ENCODE measurements at places on chromosomes 5 and 9.
A peak's percentile ranks its signal among the peaks of the same experiment; 100 is the strongest.

- no peak for DNase-seq
Observed at GRCh38 chr5:8686707-8687106, 817.8 kb downstream of the MTRR start.

GRCh38 chr5:91091471-91092234 is 291.5 kb downstream of the ARRDC3 start:
- peak; percentile 10 for DNase-seq

DNA sequence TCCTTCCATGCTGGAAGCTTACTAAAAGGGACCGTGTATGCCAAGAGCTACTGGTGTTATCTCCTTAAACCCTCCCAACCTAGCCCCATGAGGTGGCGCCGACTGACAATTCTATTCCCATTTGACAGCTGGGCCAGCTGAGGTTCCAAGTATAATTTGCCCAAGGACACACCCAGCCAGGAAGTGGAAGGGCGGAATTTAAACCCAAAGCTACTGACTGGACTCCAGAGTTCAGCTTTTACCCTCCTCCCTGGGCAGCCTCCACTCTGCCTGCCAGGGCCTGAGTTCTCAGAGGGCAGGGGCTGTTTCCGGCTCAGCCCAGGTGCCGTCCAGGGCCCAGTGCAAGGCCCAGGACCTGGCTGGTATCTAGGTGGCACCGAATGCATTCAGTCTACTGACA is 71.8 kb downstream of the C9orf50 start:
- DNase-seq, result no peak

GRCh38 chr9:34651321-34651720 is 664 bp upstream of the IL11RA start:
- DNase-seq, result no peak

DNA sequence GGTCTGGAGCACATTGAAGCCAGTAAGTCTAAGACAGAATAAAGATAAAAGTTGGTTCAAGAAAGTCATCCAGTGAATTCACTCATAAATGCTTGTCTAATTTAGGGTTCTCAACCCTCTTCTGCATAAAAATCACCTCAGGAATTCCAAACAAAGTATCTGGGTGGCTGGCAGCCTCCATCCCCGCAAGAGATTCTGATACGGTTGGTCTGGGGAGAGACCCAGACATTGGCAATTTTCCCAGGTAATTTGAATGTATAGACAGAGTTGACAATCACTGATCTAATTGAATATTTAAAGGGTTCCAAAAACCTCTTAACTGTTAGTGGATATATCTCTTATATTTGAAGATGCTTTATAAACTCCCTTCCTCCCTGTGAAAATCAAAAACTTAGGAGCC is 14.9 kb downstream of the ADAMTSL1 start:
- DNase-seq, result no peak

DNA sequence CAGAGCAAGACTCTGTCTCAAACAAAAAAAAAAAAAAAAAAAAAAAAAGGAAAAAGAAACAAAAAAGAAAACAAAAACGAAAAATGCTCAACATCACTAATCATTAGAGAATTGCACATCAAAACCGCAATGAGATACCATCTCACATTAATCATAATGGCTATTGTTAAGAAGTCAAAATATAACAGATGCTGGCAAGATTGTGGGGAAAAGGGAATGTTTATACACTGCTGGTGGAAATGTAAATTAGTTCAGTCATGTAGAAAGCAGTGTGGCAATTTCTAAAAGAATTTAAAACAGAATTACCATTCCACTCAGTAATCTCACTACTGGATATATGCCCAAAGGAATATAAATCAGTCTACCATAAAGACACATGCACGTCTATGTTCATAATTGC is 50.4 kb upstream of the PRR16 start:
- no peak for DNase-seq

DNA sequence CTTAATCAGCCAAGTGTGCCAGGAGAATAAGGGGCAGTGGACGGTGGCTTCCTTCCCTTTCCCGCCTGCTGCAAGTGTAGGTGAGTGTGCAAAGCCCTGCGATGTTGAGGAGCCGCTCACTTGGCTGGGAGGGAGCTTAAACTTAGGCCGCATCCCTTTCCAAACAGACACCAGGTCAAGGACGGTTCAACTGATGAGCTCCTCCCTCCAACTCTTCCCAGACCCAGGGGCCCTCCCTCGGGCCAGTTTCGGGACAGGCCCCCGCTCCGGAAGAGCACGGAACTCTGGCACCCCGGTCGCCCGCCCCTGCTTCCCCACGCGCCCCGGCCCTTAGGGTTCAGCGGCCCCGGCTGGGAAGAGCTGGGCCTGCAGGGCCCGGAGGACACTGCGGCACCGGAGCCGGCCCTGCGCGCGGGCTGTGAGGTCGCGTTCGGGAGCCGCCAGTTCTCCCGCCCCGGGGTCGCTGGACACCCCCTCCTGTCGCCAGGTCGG is 481 bp downstream of the MRPL36 start:
- DNase-seq, result no peak

DNA sequence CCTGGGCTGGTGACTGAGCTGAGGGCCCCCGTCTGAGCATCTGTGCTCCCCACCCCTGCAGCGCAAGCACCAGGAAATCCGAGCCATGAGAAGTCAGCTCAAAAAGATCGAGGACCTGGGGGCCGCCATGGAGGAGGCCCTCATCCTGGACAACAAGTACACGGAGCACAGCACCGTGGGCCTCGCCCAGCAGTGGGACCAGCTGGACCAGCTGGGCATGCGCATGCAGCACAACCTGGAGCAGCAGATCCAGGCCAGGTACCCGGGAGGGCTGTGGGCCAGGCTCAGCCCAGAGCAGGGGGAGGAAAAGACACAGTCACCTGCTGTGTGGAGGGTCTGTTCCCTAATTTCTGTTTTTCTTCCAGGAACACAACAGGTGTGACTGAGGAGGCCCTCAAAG is 24.6 kb downstream of the DYNC2I2 start:
- no peak for DNase-seq

GRCh38 chr9:18208166-18209059 is 265.5 kb upstream of the ADAMTSL1 start:
- DNase-seq, result peak; percentile 46

DNA sequence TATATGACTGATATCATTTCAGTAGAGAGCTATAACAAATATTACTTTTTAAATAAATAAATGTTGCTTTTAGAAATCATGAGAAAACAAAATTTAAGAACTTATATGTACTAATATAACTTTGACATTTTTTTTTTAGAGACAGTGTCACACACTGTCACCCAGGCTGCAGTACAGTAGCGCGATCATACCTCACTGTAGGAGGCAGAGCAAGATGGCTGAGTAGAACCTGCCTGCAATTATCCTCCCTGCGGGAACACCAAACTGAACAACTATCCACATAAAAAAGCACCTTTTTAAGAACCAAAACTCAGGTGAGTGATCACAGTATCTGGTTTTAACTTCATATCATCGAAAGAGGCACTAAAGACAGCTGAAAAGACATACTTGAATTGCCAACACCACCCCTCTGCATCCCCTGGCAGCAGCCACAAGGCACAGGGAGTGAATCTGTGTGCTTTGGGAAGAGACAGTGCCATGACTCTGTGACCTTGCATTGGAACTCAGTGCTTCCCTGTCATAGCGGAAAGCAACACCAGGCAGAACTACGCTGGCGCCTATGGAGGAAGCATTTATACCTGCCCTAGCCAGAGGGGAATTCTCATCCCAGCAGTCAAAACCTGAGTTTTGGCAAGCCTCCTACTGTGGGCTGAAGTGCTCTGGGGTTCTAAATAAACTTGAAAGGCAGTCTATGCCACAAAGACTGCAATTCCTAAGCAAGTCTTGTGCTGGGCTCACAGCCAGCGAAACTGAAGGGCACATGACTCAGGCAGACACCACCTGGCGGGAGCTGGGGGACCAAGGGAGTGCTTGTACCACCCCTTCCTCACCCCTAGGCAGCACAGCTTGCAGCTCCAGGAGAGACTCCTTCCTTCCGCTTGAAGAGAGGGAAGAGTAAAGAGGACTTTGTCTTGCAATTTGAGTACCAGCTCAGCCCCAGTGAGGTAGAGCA is 142.7 kb downstream of the FBXL17 start:
- no peak for DNase-seq

GRCh38 chr5:170105642-170106611 is at the start of gene FOXI1:
FOXI1 (plus strand) TSS chr5:170105897; CDS start chr5:170105958, 61 bp downstream.
- peak; percentile 2 for DNase-seq

- DNase-seq, result no peak
Observed at GRCh38 chr9:21028466-21028865, 3.0 kb downstream of the HACD4 start.

GRCh38 chr9:113298924-113299770 is 4.0 kb downstream of the RNF183 start:
- DNase-seq, result peak; percentile 11

DNA sequence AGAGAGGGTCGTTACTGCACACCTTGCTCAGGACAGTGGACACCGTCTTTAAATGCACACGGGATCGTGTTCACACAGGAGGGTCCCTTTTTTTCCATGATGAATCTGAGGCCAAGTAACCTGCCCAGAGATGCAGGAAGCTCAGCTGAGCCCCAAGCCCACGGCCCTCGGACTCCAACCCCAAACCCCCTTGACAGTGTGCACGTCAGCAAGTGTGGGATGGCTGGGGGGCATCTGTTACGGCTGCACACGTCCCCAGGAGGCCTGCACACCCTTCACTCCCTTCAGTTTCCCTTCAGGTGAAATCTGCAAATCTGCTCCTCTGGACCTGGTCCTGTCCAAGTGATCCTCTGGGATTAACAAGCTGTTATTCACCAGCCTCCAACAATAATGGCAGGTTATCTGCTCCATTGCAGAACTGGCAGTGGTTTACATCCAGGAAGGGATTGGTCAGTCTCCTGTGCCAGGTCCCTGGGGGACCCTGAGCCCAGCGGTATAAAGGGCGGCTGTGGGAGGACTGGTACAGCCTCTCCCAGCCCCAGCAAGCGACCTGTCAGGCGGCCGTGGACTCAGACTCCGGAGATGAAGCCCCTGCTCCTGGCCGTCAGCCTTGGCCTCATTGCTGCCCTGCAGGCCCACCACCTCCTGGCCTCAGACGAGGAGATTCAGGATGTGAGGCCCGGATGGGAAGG is at the start of gene LCN1:
Gene LCN1 (plus strand): TSS at position 525 of the 692 bp plus-strand sequence. CDS start 58 bp downstream, at position 583.
- no peak for DNase-seq

- no peak for DNase-seq
Observed at GRCh38 chr5:123605822-123606221, 93.8 kb downstream of the CSNK1G3 start.

GRCh38 chr5:66010476-66010875 is 84.1 kb downstream of the ERBIN start:
- no peak for DNase-seq

GRCh38 chr9:90598191-90598590 is 44.4 kb downstream of the DIRAS2 start:
- no peak for DNase-seq

- DNase-seq, result no peak
Observed at GRCh38 chr9:72149231-72149975, at the start of gene GDA. GDA (plus strand) TSS chr9:72149440; CDS start chr9:72149560, 120 bp downstream.

DNA sequence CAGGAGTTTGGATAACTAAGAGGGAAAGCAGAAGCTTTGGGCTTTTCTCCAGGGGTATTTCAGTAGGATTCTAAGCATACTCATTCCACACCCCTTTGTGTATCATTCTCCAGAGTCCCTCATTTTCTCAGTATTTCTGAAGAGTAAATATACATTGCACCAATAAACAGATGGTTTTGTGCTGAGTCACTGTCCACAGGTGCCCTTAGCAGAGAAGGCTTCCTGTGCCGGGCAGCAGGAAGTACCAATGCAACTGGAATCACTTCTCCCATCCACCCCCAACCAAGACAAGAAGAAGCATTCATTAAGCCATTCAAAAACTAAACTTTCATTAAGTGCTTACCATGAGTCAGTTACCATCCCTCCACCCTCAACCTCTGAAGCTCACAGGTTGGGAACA is 3.6 kb upstream of the CCNJL start:
- no peak for DNase-seq

DNA sequence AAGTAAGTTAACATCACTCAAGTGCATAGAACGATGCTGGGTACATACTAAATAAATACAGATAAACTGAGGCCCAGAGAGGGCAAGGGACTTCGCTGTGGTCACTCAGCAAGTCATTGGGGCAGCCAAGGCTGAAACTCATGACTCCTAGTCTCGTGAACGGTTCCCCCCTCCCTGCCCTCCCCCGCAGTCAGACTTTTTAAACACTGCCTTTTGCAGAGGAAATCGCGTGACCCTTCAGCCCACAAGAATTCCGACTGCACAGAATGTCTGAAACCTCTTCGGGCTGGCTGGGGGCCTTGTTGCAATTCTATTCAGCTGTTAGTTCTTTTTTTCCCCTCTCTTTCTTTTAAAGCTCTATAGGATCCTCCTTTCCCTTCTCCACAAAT is 28.1 kb downstream of the NEK6 start:
- DNase-seq, result no peak

DNA sequence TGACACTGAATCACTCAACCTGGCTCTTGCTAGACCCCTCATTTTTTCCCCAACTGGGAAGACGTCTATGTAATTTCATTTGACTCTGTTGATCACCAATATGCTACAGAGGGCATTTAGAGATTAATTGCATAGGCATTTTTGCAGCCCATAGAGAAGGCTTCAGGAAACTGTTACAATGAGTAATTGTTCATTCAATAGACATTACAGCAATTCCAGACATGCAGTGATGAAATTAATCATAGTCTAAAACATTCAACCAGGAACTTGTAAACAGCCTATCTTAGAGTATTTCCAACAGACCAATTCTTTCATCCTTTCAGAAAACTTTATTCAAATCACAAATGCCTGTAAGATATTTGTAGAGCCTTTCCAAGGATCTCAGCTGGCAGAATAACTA is 122.3 kb downstream of the MARCHF11 start:
- DNase-seq, result no peak
